ENCODE measurements at places on chromosomes 5 and 9.

- no peak for DNase-seq
These were observed 30.6 kb downstream of the PLPP7 start for GRCh38 chr9:131320031-131320685.

DNA sequence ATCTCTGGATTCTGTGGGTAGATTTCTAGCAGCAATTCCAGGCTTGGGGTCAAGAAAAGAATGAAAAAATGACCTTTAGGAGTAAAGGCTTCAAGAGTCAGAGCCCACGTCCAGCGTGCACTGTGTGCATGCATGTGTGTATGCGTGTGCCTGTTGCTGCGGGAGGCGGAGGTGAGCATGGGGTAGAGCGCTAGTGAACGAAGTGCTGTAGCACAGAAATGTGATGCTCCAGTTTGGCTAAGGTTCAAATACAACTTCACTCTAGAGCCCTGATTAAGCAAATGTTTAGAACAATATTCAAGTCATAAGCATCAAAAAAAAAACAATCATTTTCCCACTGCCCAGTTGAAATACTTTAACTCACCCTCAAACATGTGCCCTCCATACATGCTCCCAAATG, 403.9 kb downstream of the ZNF608 start:
- no peak for DNase-seq

- no peak for DNase-seq
These were observed 185.4 kb upstream of the SEMA6A start for GRCh38 chr5:116759860-116760640.

- no peak for DNase-seq
These were observed 75.4 kb upstream of the ARAP3 start for GRCh38 chr5:141757402-141757801.

GRCh38 chr9:479304-479970, 264.8 kb downstream of the DOCK8 start:
- no peak for DNase-seq

DNA sequence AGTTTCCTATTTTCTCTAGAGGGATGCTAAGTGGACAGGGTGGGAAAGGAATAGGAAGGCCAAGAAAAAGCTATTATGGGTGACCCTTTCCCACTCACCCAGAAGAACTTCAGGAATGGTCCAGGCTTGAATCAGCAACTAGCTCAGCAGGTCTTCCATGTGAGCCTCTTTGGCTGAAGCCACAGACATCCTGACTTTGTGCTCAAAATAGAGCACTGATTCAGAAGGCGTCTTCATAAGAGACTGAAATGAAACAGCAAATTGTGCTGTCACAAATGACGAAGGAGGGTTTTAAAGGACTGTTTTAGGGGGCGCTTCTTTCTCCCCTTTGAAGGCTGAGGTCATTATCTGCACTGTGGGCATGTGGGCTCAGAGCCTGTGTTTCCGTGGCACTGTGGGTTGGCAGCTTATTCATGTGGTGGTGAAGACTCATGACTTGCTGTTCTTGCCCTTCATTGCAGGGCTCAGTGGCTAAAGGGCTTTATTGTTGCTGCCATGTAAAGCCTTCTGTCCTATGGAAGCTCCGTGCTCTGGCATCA, 65.8 kb upstream of the NFIL3 start:
- no peak for DNase-seq

- DNase-seq, result no peak
These were observed 17.6 kb upstream of the MYO10 start for GRCh38 chr5:16953729-16954128.

GRCh38 chr5:74903165-74903787, 37.1 kb upstream of the FAM169A start:
- DNase-seq, result peak; percentile 1

DNA sequence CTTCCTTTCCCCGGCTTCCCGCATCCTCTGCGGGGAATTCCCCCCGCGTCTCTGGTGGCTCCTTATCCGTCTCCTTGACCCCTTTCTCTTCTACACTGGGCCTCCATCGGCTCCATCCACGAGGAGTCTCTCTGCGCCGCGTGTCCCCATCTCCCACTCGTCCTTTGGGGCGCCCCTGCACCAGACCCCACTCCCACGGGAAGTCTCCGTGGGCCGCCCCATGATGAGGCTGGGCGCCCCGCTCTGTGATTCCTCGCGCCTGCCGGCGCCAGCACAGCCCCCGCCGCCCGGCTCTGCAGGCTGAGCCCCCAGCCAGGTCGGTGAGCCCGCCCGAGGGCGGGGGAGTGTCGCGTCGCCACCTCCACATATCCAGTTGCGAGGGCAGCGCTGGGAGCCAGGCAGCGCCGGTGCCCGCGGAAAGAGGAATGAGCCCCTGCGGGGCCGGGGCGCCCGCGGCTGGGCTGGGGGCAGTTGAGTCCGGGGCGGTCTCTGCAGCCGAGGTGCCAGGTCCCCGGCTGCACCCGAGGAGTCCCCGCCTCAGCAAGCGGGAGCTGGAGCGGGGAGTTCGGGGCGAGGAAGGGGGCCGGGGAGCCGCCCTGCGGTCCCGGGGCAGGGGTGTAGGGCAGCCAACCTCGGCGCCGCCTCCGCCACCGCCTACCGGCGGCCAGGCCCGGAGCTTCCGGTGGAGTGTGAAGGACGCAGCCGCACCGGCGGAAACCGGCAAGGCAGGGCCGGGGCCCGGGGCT, 2.1 kb upstream of the TRAF1 start:
- DNase-seq, result peak; percentile 78

- DNase-seq, result no peak
These were observed 96.3 kb upstream of the RANBP3L start for GRCh38 chr5:36397901-36398536.

DNA sequence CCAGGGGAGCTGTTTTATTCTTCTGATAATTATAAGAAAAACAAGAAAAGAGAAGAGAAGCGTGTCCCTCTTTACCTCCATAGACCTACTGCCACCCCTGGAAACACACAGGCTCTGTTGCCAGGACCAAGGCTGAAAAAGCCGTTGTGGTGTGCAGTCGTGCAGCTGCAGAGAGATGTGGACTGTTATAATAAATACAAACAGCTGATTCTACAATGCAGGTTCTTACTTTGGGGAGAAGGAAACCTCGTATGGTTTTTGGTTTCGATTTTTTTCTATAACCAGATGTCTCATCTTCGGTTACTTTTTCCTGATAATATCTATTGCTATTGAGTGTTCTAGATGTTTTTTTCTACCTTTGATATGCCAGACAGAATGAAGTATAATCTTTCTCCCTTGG, 28.1 kb downstream of the FYB1 start:
- no peak for DNase-seq

GRCh38 chr9:124784509-124784908, 7.6 kb downstream of the OLFML2A start:
- DNase-seq, result no peak

- no peak for DNase-seq
These were observed 429.0 kb upstream of the ZNF608 start for GRCh38 chr5:125175348-125176004.

GRCh38 chr5:62287237-62287636, 18.8 kb upstream of the KIF2A start:
- DNase-seq, result no peak

GRCh38 chr5:147750065-147750464, 32.5 kb downstream of the JAKMIP2 start:
- DNase-seq, result no peak

- no peak for DNase-seq
These were observed 137.1 kb upstream of the IRX2 start for GRCh38 chr5:2888520-2889060.

GRCh38 chr5:94009161-94009560, 267.8 kb upstream of the POU5F2 start:
- DNase-seq, result no peak

- no peak for DNase-seq
These were observed 2.3 kb downstream of the HAND1 start for GRCh38 chr5:154475591-154476353.

DNA sequence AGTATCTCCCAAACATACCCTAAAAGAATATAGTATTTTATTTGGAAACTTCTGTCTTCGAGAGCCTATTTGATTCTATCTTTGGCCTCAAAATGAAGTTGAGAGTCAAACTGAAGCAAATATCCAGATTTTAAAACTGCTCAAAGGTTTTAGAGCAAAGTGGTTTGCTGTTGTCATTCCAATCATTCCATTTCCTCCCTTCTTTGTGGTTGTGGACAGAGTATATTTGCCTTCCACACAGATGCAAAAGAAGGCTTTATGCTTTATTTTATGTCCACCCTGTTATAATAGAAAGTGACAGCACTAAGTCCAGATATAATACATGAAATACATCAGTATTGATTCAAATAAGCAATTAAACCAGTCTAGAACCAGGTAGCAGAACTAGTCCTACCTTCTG, 12.4 kb downstream of the GZMK start:
- no peak for DNase-seq

GRCh38 chr9:122810306-122810946, 10.5 kb downstream of the OR1K1 start:
- DNase-seq, result peak; percentile 63

- DNase-seq, result no peak
These were observed 104.8 kb downstream of the RXRA start for GRCh38 chr9:134431095-134431494.
